KG1 (cell line): ENCODE measurements at places on chromosomes 11 and 22.

DNA sequence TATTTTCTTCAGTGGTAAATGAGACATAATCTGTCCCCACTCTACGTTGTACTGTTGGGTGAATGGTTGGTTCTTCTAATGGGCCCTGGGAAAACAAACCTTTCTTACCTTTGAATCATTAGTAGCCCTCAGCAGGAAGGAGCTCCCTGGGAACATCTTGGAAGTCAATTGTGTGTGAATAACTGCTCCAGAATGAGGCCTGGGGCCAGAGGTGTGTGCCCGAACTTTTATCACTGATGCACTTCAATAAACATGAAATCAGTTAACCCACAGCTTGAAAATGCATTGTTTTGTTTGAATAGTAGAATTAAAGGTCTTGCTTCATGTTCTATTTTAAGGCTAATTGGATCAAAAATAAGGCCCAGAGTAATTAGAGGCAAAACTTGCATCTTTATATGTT, 67.1 kb downstream of the NAV2 start:
- no peak for DNase-seq

GRCh38 chr11:83042964-83043711, 28.6 kb downstream of the RAB30 start:
- no peak for DNase-seq

GRCh38 chr11:118623269-118623655, 15.8 kb downstream of the PHLDB1 start:
- no peak for DNase-seq

- DNase-seq, result no peak
Measured at GRCh38 chr22:29715240-29715639, 4.6 kb upstream of the CABP7 start.

GRCh38 chr22:19844377-19845053, 10.2 kb downstream of the GNB1L start:
- DNase-seq, result no peak

- DNase-seq, result no peak
Measured at GRCh38 chr11:74696939-74697675, 34.1 kb downstream of the CHRDL2 start.

DNA sequence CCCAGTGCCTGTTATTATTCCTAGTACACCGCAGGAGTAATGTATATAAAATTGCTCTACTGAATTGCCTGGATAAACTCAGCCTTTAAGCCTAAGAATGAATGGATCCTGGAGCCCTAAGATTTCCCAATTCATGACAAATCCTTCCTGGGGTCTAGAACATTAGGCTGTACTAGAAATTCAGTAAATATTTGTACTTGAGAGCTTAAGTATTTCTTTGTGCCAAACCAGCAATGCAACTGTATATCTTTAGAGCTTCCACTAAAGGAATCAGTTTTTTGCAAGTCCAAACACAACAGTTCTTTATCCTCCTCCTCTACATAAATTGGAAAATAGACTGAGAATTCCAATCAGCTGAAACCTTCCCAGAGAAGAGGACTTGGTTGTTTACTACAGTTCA, 65.6 kb downstream of the FAM168A start:
- no peak for DNase-seq

GRCh38 chr11:35787013-35787504, 124.5 kb downstream of the TRIM44 start:
- DNase-seq, result no peak
